ENCODE measurements at places on chromosomes 3 and 15. TPM values are rescaled to one million over a fixed set of nuclear protein-coding genes. Genes with fewer than 3 reads are reported as not detected.

The GRK7 gene
- not detected for total RNA-seq

The RPP14 gene
- total RNA-seq = 14.0 TPM

The FANCI gene
- 213 TPM for total RNA-seq

The CFAP100 gene
- total RNA-seq = not detected

The ACSBG1 gene
- total RNA-seq = not detected

The CD276 gene
- 3.7 TPM for total RNA-seq

The KBTBD13 gene
- total RNA-seq = not detected

The CD96 gene
- 37.9 TPM for total RNA-seq

The FOXB1 gene
- total RNA-seq = 1.5 TPM

The LAMB2 gene
- not detected for total RNA-seq

The ARHGEF26 gene
- 0.34 TPM for total RNA-seq

GRCh38 chr15:60591496-60592370 lies 112.8 kb upstream of the ICE2 start:
- peak; percentile 57 for DNase-seq
- peak overlapping the region; percentile 89 for H3K27ac ChIP-seq
- H3K36me3 ChIP-seq = peaks cover 4% of the 10 kb centered on the region
- peaks cover 47% of the 10 kb centered on the region for H3K4me1 ChIP-seq
- H3K27me3 ChIP-seq = no peaks in the 10 kb centered on the region

GRCh38 chr3:184284696-184285095 lies 8.9 kb downstream of the ECE2 start:
- peaks cover 2% of the 10 kb centered on the region for H3K4me1 ChIP-seq
- DNase-seq = peak; percentile 51
- no peak overlapping the region for H3K27ac ChIP-seq

GRCh38 chr3:43190670-43191069 lies 84.8 kb upstream of the POMGNT2 start:
- no peaks in the 10 kb centered on the region for H3K27me3 ChIP-seq
- H3K4me3 ChIP-seq = no peak overlapping the region
- peaks cover 41% of the 10 kb centered on the region for H3K4me1 ChIP-seq
- no peak for DNase-seq
- H3K27ac ChIP-seq = no peak overlapping the region

- H3K27ac ChIP-seq = no peak overlapping the region
- H3K4me1 ChIP-seq = peaks cover 33% of the 10 kb centered on the region
- no peak overlapping the region for H3K4me3 ChIP-seq
- H3K27me3 ChIP-seq = peaks cover 4% of the 10 kb centered on the region
- no peak for DNase-seq
- no peaks in the 10 kb centered on the region for H3K36me3 ChIP-seq
Measured at GRCh38 chr15:101129851-101130380, 121.9 kb downstream of the CHSY1 start.

DNA sequence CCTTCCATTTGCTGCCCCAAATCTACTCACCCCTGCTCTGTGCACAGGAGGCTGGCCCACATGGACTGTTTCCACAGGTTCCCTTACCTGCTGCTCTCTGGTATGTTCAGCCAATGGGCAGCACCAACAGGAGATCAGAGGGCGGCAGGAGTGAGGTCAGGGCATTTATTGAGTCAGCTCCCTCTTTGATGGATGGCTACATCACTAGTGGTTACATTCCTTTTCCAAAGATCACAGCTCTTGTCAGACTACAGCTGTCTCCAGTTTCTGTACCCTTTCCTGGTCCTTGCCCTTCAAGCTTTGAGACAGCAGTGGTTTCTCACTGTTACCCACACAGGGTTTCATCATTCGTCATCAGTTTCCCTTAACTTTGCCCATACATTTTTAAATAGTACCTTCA lies 325.1 kb downstream of the SUCLG2 start:
- H3K4me3 ChIP-seq = no peak overlapping the region
- H3K36me3 ChIP-seq = no peaks in the 10 kb centered on the region
- peaks cover 8% of the 10 kb centered on the region for H3K27me3 ChIP-seq
- no peak overlapping the region for H3K27ac ChIP-seq

GRCh38 chr3:53161820-53162671 lies 1.0 kb downstream of the PRKCD start:
- H3K4me3 ChIP-seq = peak overlapping the region; percentile 77
- H3K36me3 ChIP-seq = no peaks in the 10 kb centered on the region
- H3K27me3 ChIP-seq = peaks cover 8% of the 10 kb centered on the region
- H3K27ac ChIP-seq = peak overlapping the region; percentile 57

DNA sequence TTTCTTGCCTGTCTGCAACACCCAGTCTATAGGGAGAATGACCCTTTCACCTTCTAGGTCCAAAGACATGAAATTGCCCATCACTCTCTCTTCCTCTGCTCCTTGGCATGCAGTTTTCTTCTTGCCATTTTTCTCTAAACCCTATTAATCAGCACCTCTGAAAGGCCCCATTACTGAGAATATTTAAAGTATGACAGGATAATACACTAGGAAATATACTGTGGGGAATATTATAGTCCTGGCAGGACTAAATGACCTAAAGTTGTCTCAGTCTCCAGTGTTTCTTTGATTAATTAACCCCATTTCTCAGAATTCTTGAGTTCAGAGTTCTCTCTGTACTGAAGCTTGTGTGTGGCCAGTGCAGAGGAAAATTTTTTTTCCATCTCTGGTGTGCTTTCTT lies 730.7 kb downstream of the AGBL1 start:
- no peaks in the 10 kb centered on the region for H3K4me1 ChIP-seq
- H3K27ac ChIP-seq = no peak overlapping the region
- H3K4me3 ChIP-seq = no peak overlapping the region
- H3K36me3 ChIP-seq = no peaks in the 10 kb centered on the region
- peaks cover 8% of the 10 kb centered on the region for H3K27me3 ChIP-seq
- DNase-seq = no peak

- no peaks in the 10 kb centered on the region for H3K4me1 ChIP-seq
- no peaks in the 10 kb centered on the region for H3K27me3 ChIP-seq
- H3K27ac ChIP-seq = no peak overlapping the region
- no peak for DNase-seq
Measured at GRCh38 chr3:87987952-87988351, 70.9 kb downstream of the CGGBP1 start.

GRCh38 chr3:115712871-115713270 lies 89.6 kb downstream of the GAP43 start:
- peaks cover 6% of the 10 kb centered on the region for H3K27me3 ChIP-seq
- no peaks in the 10 kb centered on the region for H3K36me3 ChIP-seq
- H3K4me1 ChIP-seq = no peaks in the 10 kb centered on the region
- H3K27ac ChIP-seq = no peak overlapping the region

GRCh38 chr3:46393554-46394434 lies 13.1 kb downstream of the CCR5AS start:
- H3K4me3 ChIP-seq = no peak overlapping the region
- no peak overlapping the region for H3K27ac ChIP-seq
- H3K27me3 ChIP-seq = peaks cover 7% of the 10 kb centered on the region
- H3K4me1 ChIP-seq = peaks cover 2% of the 10 kb centered on the region
- H3K36me3 ChIP-seq = no peaks in the 10 kb centered on the region

DNA sequence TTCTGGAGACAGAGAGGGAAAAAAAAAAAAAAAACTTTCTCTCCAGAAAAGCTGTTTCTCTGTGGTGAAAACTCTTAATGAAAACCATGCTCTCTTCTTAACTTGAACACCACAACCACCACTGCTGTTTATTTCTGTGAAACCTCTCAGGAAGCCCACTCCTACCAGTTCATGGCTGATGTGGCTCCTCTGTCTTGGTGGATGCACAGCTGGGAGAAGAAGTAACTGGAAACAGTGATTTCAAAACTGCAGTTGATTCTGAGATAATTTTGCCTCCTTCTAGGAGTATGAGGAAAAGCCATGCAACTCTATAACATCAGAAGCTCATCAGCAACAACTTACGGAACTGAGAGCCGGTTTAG lies 40.2 kb upstream of the PYGO1 start:
- H3K36me3 ChIP-seq = no peaks in the 10 kb centered on the region
- no peak overlapping the region for H3K4me3 ChIP-seq
- H3K27me3 ChIP-seq = no peaks in the 10 kb centered on the region
- no peak overlapping the region for H3K27ac ChIP-seq

DNA sequence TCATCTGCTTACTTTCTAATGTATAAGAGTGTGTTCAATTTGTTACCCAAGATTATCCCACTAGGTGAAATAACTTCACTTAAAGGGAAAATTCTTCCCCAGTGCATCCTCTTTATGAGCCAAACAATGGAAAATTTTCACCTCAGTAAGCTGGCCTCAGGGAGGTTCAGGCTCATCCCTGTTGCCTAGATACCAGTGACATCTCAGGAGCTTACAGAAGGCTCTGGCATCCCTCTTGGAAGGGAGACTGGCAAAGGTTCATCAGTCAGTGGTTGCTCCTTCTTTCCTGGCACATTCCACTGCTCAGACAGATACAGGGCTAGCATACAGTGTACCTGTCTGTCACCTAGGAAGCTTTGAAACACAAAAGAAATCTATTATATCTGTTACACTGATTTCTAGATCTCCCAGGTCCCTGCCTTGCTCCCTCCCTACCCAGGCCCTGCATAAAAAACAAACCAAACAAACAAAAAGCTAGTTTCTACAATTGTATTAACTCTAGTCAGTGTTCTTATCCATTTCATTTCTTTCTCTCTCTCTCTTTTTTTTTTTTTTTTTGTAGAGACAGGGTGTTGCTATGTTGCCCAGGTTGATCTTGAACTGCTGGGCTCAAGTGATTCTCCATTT lies 1.7 kb downstream of the IP6K2 start:
- DNase-seq = no peak
- H3K27me3 ChIP-seq = no peaks in the 10 kb centered on the region
- peaks cover 19% of the 10 kb centered on the region for H3K36me3 ChIP-seq
- peak overlapping the region; percentile 96 for H3K4me3 ChIP-seq
- peaks cover 34% of the 10 kb centered on the region for H3K4me1 ChIP-seq

DNA sequence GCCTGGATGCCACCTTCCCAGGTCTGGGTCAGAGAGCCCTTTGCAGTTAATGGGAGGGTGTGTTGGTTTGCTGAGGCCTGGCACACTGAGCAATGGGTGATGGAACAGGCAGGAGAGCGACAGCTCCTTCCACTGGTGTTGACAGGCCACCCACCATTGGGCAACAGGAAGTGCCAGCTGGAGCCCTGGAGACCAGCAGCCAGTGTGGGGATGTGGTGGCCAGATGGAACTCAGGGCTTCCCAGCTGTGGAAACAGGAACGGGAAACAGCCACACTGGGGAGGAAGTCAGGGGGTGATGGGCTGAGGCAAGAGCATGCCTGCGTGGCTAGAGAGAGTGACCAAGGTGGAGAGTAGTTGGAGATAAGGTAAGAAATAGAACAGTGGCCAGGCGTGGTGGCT lies 9.3 kb downstream of the PSTPIP1 start:
- peaks cover 85% of the 10 kb centered on the region for H3K4me1 ChIP-seq
- no peaks in the 10 kb centered on the region for H3K27me3 ChIP-seq
- H3K4me3 ChIP-seq = peak overlapping the region; percentile 45
- H3K27ac ChIP-seq = peak overlapping the region; percentile 85
- H3K36me3 ChIP-seq = peaks cover 42% of the 10 kb centered on the region
- DNase-seq = no peak

DNA sequence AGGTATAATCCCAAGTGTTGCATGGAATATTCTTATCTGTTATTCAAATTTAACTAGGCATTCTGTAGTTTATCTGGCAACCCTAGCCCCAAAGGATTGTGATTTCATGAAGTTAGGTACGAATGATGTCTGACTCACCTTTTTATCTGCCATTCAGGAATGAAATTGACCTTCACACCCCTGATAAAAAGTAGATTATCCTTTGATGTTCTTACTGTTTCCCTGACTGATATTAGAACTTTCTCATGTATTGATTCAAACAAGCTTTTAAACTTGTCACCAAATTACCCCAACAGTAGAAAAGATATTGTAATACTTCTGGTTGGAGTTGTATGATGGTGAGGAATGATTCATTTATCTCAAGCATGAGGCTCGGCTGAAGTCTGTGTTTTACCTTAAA lies 43.6 kb upstream of the CADPS start:
- DNase-seq = no peak
- H3K4me3 ChIP-seq = no peak overlapping the region
- H3K36me3 ChIP-seq = no peaks in the 10 kb centered on the region
- H3K4me1 ChIP-seq = no peaks in the 10 kb centered on the region

- peaks cover 14% of the 10 kb centered on the region for H3K27me3 ChIP-seq
- no peaks in the 10 kb centered on the region for H3K4me1 ChIP-seq
- H3K36me3 ChIP-seq = no peaks in the 10 kb centered on the region
- H3K4me3 ChIP-seq = no peak overlapping the region
- no peak overlapping the region for H3K27ac ChIP-seq
Measured at GRCh38 chr15:25664761-25665160, 198.4 kb downstream of the ATP10A start.

- H3K36me3 ChIP-seq = no peaks in the 10 kb centered on the region
- no peak overlapping the region for H3K4me3 ChIP-seq
- no peak overlapping the region for H3K27ac ChIP-seq
- DNase-seq = no peak
Measured at GRCh38 chr3:27310688-27311087, 58.5 kb downstream of the NEK10 start.

GRCh38 chr15:22973286-22973685 lies 6.9 kb downstream of the CYFIP1 start:
- H3K27ac ChIP-seq = no peak overlapping the region
- H3K36me3 ChIP-seq = peaks cover 5% of the 10 kb centered on the region
- no peak overlapping the region for H3K4me3 ChIP-seq
- peaks cover 2% of the 10 kb centered on the region for H3K4me1 ChIP-seq
- DNase-seq = peak; percentile 15

Data from activated CD4-positive, alpha-beta memory T cell treated with anti-CD3 and anti-CD28 coated beads for 36 hours (primary cell).